ENCODE measurements at places on chromosomes 11 and 22.

- H3K27ac ChIP-seq, result no peak overlapping the region
- no peaks in the 10 kb centered on the region for H3K36me3 ChIP-seq
- no peak overlapping the region for H3K4me3 ChIP-seq
- no peaks in the 10 kb centered on the region for H3K27me3 ChIP-seq
- no peak for DNase-seq
Measured at GRCh38 chr11:96246718-96247552, 96.1 kb downstream of the MAML2 start.

GRCh38 chr11:44150401-44150800 lies 54.9 kb downstream of the EXT2 start:
- no peaks in the 10 kb centered on the region for H3K4me1 ChIP-seq
- no peak for DNase-seq
- H3K36me3 ChIP-seq, result peaks cover 25% of the 10 kb centered on the region
- no peaks in the 10 kb centered on the region for H3K27me3 ChIP-seq
- H3K27ac ChIP-seq, result no peak overlapping the region

GRCh38 chr11:11313426-11313825 lies 39.6 kb downstream of the CSNK2A3 start:
- no peaks in the 10 kb centered on the region for H3K36me3 ChIP-seq
- no peak for DNase-seq
- no peaks in the 10 kb centered on the region for H3K27me3 ChIP-seq
- H3K4me3 ChIP-seq, result no peak overlapping the region

- H3K27me3 ChIP-seq, result no peaks in the 10 kb centered on the region
- H3K4me1 ChIP-seq, result peaks cover 11% of the 10 kb centered on the region
- H3K36me3 ChIP-seq, result no peaks in the 10 kb centered on the region
- no peak for DNase-seq
- no peak overlapping the region for H3K27ac ChIP-seq
Measured at GRCh38 chr11:120403966-120404365, 67.8 kb downstream of the ARHGEF12 start.

DNA sequence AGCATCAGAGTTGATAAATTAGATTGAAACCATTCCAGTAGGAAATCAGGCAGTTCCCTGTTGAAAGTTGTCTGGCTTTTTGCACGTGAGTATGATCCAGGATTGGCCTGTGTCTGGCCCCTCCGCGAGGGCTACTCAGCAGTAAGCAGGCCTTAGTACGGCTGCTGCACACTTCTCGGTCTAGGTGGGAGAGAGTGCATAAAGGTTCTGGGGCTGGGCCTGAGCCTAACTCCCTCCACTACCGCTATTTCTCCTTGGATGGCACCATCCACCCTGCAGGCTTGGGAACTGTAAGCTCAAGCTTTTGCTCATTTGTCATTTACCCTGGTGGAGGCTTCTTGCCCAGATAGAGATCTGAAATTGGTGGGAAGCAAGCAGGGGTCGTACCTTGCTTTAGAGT lies 22.0 kb downstream of the TUB start:
- H3K27me3 ChIP-seq, result no peaks in the 10 kb centered on the region
- H3K4me1 ChIP-seq, result no peaks in the 10 kb centered on the region
- H3K36me3 ChIP-seq, result peaks cover 36% of the 10 kb centered on the region
- DNase-seq, result no peak

GRCh38 chr22:49296561-49296960 lies 531.1 kb downstream of the BRD1 start:
- no peak for DNase-seq
- H3K27me3 ChIP-seq, result no peaks in the 10 kb centered on the region
- H3K4me1 ChIP-seq, result no peaks in the 10 kb centered on the region
- no peak overlapping the region for H3K4me3 ChIP-seq
- H3K36me3 ChIP-seq, result no peaks in the 10 kb centered on the region

- no peak for DNase-seq
- peak overlapping the region; percentile 44 for H3K4me3 ChIP-seq
- H3K27ac ChIP-seq, result peak overlapping the region; percentile 42
- H3K4me1 ChIP-seq, result peaks cover 47% of the 10 kb centered on the region
Measured at GRCh38 chr11:69476509-69476961, 4.9 kb upstream of the LINC01488 start.

All from large intestine (tissue), 12 donors.